Uterus (tissue), 4 donors: ENCODE measurements at places on chromosomes 11 and 22. TPM values are rescaled to one million over a fixed set of nuclear protein-coding genes. Genes with fewer than 3 reads are reported as not detected.

DNA sequence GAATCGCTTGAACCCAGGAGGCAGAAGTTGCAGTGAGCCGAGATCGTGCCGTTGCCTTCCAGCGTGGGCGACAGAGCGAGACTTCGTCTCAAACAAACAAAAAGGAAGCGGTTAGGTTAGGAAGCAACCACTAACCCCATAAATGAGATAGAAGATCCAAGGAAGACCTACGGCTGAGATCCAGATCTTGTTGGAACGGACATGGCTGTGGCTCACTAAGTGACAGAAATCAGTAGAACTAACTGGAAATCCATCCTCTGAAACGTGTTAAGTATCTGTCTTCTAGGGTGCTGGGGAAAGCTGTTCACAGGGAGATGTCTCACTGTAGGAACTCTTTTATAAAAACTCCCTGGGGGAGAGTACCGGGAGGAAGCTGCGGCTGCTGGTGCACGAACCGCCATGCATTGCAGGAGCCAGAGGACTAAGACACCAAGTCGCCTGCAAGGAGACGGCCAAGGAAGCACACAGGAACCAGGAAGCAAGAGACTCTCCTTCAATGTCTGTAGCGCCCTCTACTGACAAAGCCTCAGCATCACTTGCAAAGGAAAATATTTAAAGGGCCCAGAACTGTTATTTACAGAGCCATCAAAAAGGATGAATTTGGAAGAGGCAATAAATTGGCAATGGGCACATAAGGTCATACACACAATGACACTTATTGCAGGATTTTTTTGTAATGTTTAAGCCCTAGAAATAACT lies 16.9 kb upstream of the SPTY2D1 start:
- no peak overlapping the region for H3K4me3 ChIP-seq
- no peak overlapping the region for H3K27ac ChIP-seq
- no peak for DNase-seq

- no peak for DNase-seq
- H3K36me3 ChIP-seq, result no peaks in the 10 kb centered on the region
- no peaks in the 10 kb centered on the region for H3K4me1 ChIP-seq
- H3K4me3 ChIP-seq, result no peak overlapping the region
- no peak overlapping the region for H3K27ac ChIP-seq
Measured at GRCh38 chr11:71172680-71173079, 79.7 kb downstream of the SHANK2 start.

- no peaks in the 10 kb centered on the region for H3K27me3 ChIP-seq
- DNase-seq, result no peak
- no peak overlapping the region for H3K4me3 ChIP-seq
- no peak overlapping the region for H3K27ac ChIP-seq
- no peaks in the 10 kb centered on the region for H3K36me3 ChIP-seq
Measured at GRCh38 chr22:47207387-47207786, 444.9 kb downstream of the TBC1D22A start.

- H3K4me1 ChIP-seq, result no peaks in the 10 kb centered on the region
- H3K4me3 ChIP-seq, result no peak overlapping the region
- no peak for DNase-seq
- no peaks in the 10 kb centered on the region for H3K36me3 ChIP-seq
- H3K27me3 ChIP-seq, result no peaks in the 10 kb centered on the region
Measured at GRCh38 chr11:10688401-10688800, 5.2 kb downstream of the IRAG1 start.

DEFB131B gene
- total RNA-seq, result not detected

DNA sequence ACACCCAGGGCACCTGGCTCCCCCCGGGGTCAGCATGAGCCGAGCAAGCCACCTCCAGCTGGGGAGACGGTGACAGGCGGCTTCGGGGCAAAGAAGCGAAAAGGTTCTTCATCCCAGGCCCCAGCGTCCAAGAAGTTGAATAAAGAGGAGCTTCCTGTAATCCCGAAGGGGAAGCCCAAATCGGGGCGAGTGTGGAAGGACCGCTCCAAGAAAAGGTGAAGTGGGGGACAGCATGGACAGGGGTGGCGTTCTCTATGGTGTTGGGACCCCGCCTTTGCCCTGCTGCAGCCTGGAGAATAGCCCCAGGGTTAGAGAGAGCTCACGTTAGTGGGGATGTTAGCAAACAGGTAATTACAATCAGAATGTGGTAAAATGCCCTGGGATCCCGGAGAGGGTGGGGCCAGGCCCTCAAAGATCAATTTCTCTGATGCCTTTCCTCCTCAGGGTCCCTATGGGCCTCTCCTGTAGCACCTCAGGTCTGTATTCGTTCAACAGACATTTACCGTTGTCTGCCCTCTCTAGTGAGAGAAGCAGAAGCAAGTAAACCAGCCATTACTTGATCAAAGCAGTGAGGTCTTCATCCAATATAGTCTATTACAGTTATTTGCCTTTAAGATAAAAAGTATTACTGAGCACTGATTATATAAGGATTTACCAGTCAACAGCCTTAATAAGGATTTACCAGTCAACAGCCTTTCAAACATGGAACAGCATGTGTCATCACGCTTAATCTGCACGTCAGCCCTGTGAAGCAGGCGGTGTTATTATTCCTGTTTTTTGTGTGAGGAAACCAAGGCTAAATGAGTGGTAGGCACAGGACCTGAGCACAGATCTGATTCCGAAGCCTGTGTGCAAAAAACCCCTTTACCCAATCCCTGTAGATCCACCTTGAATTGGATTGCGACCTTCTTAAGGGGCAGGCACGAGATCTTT lies 1.0 kb downstream of the CCDC86 start:
- peaks cover 4% of the 10 kb centered on the region for H3K4me1 ChIP-seq

TIMM10B gene
- total RNA-seq, result 40.7 TPM

- H3K4me3 ChIP-seq, result peak overlapping the region; percentile 41
- peak overlapping the region; percentile 98 for H3K27ac ChIP-seq
Measured at GRCh38 chr22:38317995-38318715, 922 bp upstream of the CSNK1E start.

- no peaks in the 10 kb centered on the region for H3K27me3 ChIP-seq
- no peaks in the 10 kb centered on the region for H3K36me3 ChIP-seq
- H3K4me3 ChIP-seq, result no peak overlapping the region
- H3K27ac ChIP-seq, result peak overlapping the region; percentile 96
- peaks cover 10% of the 10 kb centered on the region for H3K4me1 ChIP-seq
Measured at GRCh38 chr22:31099841-31100761, 7.3 kb downstream of the SELENOM start.

CREBZF gene
- total RNA-seq, result 79.4 TPM

ZNF280A gene
- not detected for total RNA-seq

DNA sequence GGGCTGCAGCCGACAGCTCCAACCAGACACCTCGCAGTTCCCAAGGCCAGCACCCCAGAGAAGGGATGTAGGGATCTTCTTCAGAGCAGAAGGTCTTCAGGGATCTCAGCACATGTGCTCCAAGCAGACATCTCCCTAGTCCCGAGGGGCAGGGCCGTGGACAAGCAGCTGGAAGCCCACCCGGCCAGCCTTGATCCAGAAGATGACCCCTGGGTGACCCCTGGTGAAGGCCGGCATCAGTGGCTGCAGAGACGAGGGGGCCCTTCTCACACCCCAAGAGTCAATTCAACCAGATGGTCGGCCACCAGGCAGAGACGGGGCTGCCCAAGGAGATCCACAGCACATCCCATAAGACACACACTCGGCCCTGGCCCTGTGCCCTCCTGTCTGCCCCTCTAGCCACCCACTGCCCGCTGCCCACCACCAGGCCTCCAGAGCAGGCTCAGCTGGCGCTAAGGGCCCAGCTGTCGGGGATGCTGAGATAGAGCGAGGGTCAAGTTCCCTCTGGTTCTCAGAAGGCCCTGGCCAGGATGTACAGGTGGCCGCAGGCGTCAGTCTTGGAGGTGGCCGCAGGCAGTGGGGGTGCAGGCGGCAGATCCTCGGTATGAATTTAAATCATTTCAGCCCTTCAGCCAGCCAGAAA lies 168.3 kb downstream of the BRD1 start:
- H3K4me1 ChIP-seq, result no peaks in the 10 kb centered on the region
- H3K36me3 ChIP-seq, result no peaks in the 10 kb centered on the region
- no peak for DNase-seq
- H3K4me3 ChIP-seq, result no peak overlapping the region
- H3K27ac ChIP-seq, result no peak overlapping the region

KCNJ11 gene
- total RNA-seq, result not detected

- H3K27me3 ChIP-seq, result no peaks in the 10 kb centered on the region
- H3K4me3 ChIP-seq, result peak overlapping the region; percentile 70
- peak overlapping the region; percentile 97 for H3K27ac ChIP-seq
- H3K36me3 ChIP-seq, result no peaks in the 10 kb centered on the region
Measured at GRCh38 chr11:110431051-110431672, 1.4 kb downstream of the FDX1 start.

DNA sequence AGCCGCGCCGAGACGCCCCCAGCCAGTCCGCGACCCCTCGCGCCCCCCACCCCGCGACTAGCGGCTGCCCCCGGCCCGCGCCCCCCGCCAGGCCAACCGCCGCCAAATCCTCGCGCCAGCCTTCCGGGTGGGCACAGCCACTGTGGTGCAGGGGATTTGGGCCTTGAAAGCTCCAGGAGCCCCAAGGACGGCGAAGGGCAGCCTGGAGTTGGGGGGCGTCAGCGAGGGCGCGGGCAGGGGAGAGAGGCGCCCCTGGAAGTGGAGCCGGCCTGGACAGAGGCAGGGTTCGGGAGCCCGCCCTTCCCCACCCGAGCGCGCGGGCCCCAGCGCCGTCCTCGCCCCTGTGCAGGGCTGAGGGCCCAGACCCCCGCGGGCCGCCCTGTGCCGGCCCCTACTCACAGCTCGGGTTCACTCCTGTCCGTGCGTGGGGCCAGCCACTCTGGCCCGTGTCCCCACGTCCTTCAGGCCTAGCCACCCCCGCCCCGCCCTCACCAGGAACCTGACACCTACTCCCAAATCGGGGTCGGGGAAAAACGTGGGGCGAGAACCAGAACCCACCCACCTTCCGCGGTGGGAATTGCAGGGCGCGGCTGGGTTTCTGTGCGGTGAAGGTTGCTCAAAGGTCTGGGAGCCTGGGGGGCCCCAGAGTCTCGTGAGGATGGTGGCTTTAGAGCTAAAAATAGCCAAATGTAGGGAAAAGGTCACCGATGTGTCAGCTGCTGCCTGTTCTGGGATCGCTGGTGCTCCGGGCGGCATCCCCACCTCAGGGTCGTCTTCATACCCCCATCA lies at the start of gene CPT1B:
TSS of gene CPT1B (minus strand) at position 441 of the 789 bp plus-strand sequence. CDS start 512 bp downstream, outside the sequence.
- no peak within 1 kb of the TSS for H3K4me3 ChIP-seq
- no peaks in the 10 kb centered on the region for H3K27me3 ChIP-seq
- H3K36me3 ChIP-seq, result no peaks in the 10 kb centered on the region
- peaks cover 3% of the 10 kb centered on the region for H3K4me1 ChIP-seq
- no peak for DNase-seq

- H3K27me3 ChIP-seq, result no peaks in the 10 kb centered on the region
- no peak overlapping the region for H3K4me3 ChIP-seq
- no peaks in the 10 kb centered on the region for H3K36me3 ChIP-seq
- H3K4me1 ChIP-seq, result no peaks in the 10 kb centered on the region
- no peak overlapping the region for H3K27ac ChIP-seq
- DNase-seq, result no peak
Measured at GRCh38 chr11:124608147-124608546, 3.1 kb upstream of the PANX3 start.

NXPE4 gene
- total RNA-seq, result 0.29 TPM

DNA sequence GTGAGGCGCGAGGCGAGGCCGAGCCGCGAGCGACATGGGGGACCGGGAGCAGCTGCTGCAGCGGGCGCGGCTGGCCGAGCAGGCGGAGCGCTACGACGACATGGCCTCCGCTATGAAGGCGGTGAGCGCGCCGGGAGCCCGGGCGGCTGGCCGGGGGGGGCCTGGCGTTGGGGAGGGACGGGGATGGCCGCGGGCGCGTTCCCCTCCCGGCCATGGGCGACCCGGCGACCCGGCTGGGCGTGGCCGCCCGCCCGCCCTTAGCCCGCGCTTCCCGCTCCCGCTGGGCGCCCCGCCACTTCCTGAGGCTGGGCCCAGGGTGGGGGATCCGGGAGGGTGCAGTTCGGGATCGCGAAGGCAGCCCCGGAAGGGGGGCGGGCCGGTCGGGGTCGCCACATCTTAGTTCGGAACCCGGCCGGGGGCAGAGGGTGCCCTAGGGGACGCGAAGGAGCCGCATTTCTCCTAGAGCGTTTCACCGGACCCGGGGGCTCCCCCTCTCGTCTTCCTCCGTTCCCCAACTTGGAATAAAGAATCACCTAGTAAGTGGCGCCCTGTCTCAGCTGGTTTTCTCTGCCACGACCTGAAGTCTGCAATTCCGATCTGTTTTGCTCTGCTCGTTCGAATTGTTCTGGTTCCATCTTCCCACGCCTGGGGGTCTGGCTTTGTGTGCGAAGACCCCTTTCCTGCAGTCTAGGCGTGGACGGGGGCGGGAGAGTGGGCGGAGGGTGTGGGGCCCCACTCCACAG lies 536 bp downstream of the YWHAH start:
- DNase-seq, result peak; percentile 49
- no peaks in the 10 kb centered on the region for H3K27me3 ChIP-seq
- H3K4me3 ChIP-seq, result peak overlapping the region; percentile 83
- H3K4me1 ChIP-seq, result no peaks in the 10 kb centered on the region

- no peaks in the 10 kb centered on the region for H3K36me3 ChIP-seq
- no peak for DNase-seq
- H3K4me3 ChIP-seq, result no peak overlapping the region
- H3K27me3 ChIP-seq, result no peaks in the 10 kb centered on the region
- H3K4me1 ChIP-seq, result no peaks in the 10 kb centered on the region
- no peak overlapping the region for H3K27ac ChIP-seq
Measured at GRCh38 chr22:24128021-24128420, 53.3 kb upstream of the SUSD2 start.

DNA sequence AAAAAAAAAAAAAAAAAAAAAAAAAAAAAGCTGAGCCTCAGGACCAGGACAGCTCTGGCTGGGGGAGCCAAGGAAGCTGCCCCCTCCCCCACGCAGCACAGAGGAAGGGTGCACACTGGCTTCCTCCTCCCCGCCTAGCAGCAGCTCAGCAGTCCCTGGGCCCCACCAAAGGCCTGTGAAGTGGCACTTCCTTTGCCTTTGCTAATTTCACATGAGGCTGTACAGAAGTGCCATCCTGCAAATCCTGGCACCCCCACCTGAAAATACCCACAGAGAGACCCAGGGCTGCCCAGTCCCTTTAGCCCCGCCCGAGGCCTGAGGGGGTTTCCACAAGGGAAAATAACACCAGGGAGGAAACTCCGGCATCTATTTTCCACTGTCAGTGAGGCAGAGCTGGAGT lies 3.9 kb downstream of the RHOG start:
- H3K27ac ChIP-seq, result no peak overlapping the region
- H3K27me3 ChIP-seq, result no peaks in the 10 kb centered on the region
- DNase-seq, result no peak
- H3K4me3 ChIP-seq, result no peak overlapping the region
- no peaks in the 10 kb centered on the region for H3K36me3 ChIP-seq

BRSK2 gene
- total RNA-seq, result 2.2 TPM

C1QTNF6 gene
- total RNA-seq, result 16.0 TPM
